Endodermal cell (in vitro differentiated cells): ENCODE measurements at places on chromosomes 16 and 17. TPM values are rescaled to one million over a fixed set of nuclear protein-coding genes. Genes with fewer than 3 reads are reported as not detected.
A peak's percentile ranks its signal among the peaks of the same experiment; 100 is the strongest.

GRCh38 chr16:49366669-49367068 is 6.9 kb upstream of the C16orf78 start:
- H3K36me3 ChIP-seq, result no peaks in the 10 kb centered on the region
- no peak overlapping the region for H3K4me3 ChIP-seq
- H3K27ac ChIP-seq, result no peak overlapping the region
- DNase-seq, result no peak
- peaks cover 2% of the 10 kb centered on the region for H3K4me1 ChIP-seq
- no peaks in the 10 kb centered on the region for H3K27me3 ChIP-seq

Gene BCL6B
- total RNA-seq, result 1.3 and 2.9 TPM in 2 replicates

Gene SLC47A2
- not detected in 2 replicates for total RNA-seq

GRCh38 chr17:45440161-45440778 is 7.6 kb upstream of the ARHGAP27 start:
- no peak overlapping the region for H3K27ac ChIP-seq
- H3K36me3 ChIP-seq, result no peaks in the 10 kb centered on the region
- peaks cover 10% of the 10 kb centered on the region for H3K4me1 ChIP-seq
- no peak overlapping the region for H3K4me3 ChIP-seq
- DNase-seq, result peak; percentile 83

Gene DNAAF1
- total RNA-seq, result 0.59 and 0.95 TPM in 2 replicates

DNA sequence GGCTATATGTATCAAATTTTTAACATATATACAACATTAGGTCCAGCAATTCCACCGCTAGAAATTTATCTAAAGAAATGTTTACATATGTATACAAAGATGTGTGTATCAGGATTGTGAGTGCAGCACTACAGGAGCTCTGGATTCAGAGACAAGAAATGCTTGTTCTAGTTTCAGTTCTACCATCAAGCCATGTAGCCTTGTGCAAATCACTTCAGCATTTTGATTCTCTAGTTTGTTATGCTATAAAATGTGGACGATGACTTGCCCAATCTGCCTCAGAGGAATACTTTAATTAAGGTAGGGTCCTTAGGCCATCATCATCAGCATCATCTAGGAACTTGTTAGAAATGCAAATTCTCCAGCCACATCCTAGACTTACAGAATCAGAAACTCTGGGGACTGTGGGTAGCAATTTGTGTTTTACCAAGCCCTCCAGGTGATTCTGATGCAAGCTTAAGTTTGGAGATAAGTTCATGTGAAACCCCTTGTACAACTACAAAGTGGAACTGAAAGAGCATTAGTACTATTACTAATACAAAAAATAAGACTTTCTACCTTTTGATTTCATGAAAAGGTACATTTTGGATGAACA is 131.2 kb upstream of the CORO6 start:
- H3K36me3 ChIP-seq, result no peaks in the 10 kb centered on the region
- no peaks in the 10 kb centered on the region for H3K27me3 ChIP-seq
- no peak for DNase-seq
- H3K4me3 ChIP-seq, result no peak overlapping the region
- H3K4me1 ChIP-seq, result no peaks in the 10 kb centered on the region

Gene ZNF423
- total RNA-seq, result 35.0 and 41.9 TPM in 2 replicates

DNA sequence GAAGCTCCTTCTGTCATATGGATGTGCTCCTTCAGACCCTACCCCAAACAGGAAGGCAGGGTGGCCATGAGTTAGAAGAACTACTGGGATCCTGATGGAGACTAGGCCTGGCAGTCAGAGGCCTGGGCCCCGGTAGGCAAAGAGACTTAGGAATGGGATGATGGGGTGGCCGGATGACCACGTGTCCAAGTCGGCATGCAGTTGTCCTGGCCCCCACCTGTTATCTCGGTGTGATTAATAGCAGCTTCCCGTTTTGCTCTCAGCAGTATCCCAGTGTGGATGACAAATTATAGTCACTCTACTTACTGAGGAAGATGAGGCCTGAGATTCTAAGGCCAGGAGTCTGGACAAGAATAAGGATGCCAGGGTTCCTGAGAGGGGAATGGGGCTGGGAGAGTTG is 1.5 kb downstream of the TNFSF12 start:
- no peaks in the 10 kb centered on the region for H3K27me3 ChIP-seq
- H3K27ac ChIP-seq, result no peak overlapping the region

DNA sequence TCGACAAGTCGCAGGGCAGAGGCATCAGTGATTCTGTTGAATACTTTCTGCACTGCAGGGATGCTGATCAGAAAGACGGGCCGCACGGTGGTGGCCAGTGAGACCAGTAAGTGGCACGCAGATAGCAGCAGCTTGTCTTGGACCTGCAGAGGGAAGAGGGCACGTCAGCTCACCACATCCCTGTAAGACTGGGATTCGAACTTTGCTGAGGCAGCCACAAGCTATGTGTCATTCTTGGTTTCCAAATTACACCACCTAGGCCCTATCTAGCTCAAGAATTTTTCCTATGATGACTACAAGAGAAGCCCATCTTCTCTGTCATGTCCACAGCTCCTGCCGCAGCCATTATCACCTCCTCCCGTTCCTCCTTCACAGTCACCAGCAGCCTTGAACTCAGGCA is 49.4 kb upstream of the GSG1L start:
- no peaks in the 10 kb centered on the region for H3K27me3 ChIP-seq
- H3K36me3 ChIP-seq, result peaks cover 78% of the 10 kb centered on the region
- H3K4me1 ChIP-seq, result no peaks in the 10 kb centered on the region
- H3K27ac ChIP-seq, result no peak overlapping the region
- H3K4me3 ChIP-seq, result no peak overlapping the region

- DNase-seq, result no peak
- no peaks in the 10 kb centered on the region for H3K36me3 ChIP-seq
- peaks cover 13% of the 10 kb centered on the region for H3K27me3 ChIP-seq
- H3K4me3 ChIP-seq, result no peak overlapping the region
- no peaks in the 10 kb centered on the region for H3K4me1 ChIP-seq
Measured at GRCh38 chr16:15398618-15399316, 3.2 kb downstream of the MPV17L start.

GRCh38 chr17:39943702-39944392 is 16.3 kb downstream of the LRRC3C start:
- H3K36me3 ChIP-seq, result no peaks in the 10 kb centered on the region
- H3K27me3 ChIP-seq, result no peaks in the 10 kb centered on the region
- no peak for DNase-seq

Gene ACSF3
- 33.1 and 34.8 TPM in 2 replicates for total RNA-seq

- H3K4me1 ChIP-seq, result peaks cover 6% of the 10 kb centered on the region
- H3K36me3 ChIP-seq, result no peaks in the 10 kb centered on the region
- H3K27me3 ChIP-seq, result no peaks in the 10 kb centered on the region
- no peak overlapping the region for H3K27ac ChIP-seq
Measured at GRCh38 chr17:53134548-53134947, 688.2 kb upstream of the KIF2B start.

Gene CCL14
- total RNA-seq, result not detected in 2 replicates

DNA sequence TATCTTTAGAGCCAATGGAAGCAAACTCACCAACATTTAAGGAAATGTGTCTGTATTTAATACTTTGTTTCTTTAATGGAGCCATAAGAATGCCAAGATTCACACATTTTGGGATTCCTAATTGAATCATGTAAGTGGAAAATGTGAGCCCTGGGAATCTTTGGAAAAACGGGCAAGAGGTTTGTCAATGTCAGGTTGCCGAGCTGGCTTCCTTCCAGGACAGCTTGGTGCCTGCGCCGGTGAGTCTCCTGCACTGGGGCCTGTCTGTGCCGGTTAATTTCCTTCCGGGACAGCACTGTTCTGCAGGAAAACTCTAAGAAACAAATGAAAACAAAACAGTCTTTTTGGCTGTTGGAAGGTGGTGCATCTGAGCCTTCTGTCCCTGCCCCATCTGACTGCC is 210.6 kb downstream of the HAPSTR1 start:
- H3K27ac ChIP-seq, result no peak overlapping the region
- H3K36me3 ChIP-seq, result no peaks in the 10 kb centered on the region
- no peaks in the 10 kb centered on the region for H3K27me3 ChIP-seq
- no peak for DNase-seq
- no peaks in the 10 kb centered on the region for H3K4me1 ChIP-seq

DNA sequence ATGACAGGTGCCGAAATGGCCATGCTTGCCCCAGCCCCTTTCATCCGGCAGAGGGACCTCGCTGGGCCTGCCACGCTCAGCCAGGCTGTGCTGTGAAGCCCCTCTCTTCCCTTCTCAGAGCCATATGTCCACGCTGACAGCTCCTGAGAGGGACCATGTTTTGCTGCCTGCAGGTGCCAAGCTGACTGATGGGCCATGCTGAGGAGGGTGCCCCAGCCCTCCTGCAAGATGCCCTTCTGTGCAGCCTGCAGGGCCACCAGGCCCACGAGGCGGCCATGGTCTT is 33.1 kb upstream of the CDH15 start:
- no peak for DNase-seq
- no peaks in the 10 kb centered on the region for H3K27me3 ChIP-seq
- peaks cover 17% of the 10 kb centered on the region for H3K36me3 ChIP-seq
- no peak overlapping the region for H3K27ac ChIP-seq
- H3K4me3 ChIP-seq, result no peak overlapping the region

GRCh38 chr16:68737046-68737729 is at the start of gene CDH1:
CDH1 (plus strand) TSS chr16:68737292; CDS start chr16:68737416, 124 bp downstream.
- no peak within 1 kb of the TSS for H3K27ac ChIP-seq
- H3K27me3 ChIP-seq, result peaks cover 32% of the 10 kb centered on the region
- no peaks in the 10 kb centered on the region for H3K36me3 ChIP-seq
- H3K4me3 ChIP-seq, result peak within 1 kb of the TSS; percentile 75

GRCh38 chr16:75377729-75378386 is 55.4 kb downstream of the CFDP1 start:
- H3K4me3 ChIP-seq, result no peak overlapping the region
- H3K36me3 ChIP-seq, result peaks cover 41% of the 10 kb centered on the region
- H3K27me3 ChIP-seq, result no peaks in the 10 kb centered on the region
- DNase-seq, result peak; percentile 49
- no peaks in the 10 kb centered on the region for H3K4me1 ChIP-seq
- H3K27ac ChIP-seq, result peak overlapping the region; percentile 89

DNA sequence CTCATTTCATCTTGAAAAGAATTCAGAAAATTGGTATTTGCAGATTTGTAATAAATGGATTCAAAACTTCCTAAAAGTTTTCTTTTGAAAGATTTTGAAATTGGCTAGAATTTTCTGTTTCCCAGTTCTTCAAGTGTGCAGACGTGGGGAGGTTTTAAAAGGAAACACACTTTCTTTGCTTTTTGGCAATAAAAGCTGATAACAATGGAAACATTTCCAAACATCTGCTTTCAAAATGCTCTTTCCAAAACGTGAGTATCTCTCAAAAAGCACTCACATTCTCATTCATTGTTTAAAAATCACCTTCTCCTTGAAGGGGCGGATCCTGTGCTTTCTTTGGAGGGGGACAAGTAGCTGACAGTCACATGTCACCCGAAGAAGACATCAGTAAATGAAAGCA is 8.6 kb upstream of the GSG1L start:
- no peaks in the 10 kb centered on the region for H3K36me3 ChIP-seq
- no peak overlapping the region for H3K4me3 ChIP-seq
- H3K27ac ChIP-seq, result no peak overlapping the region
- peaks cover 1% of the 10 kb centered on the region for H3K27me3 ChIP-seq

Gene C17orf50
- 0.23 TPM in 1 of 2 replicates, not detected in the other for total RNA-seq

Gene SGCA
- 2.6 to 3.5 TPM (median 2.9 TPM) in 3 replicates for total RNA-seq

Gene ADAD2
- 0.77 TPM in 1 of 2 replicates, not detected in the other for total RNA-seq

- peak; percentile 95 for DNase-seq
- no peak overlapping the region for H3K27ac ChIP-seq
- H3K4me3 ChIP-seq, result no peak overlapping the region
- H3K4me1 ChIP-seq, result no peaks in the 10 kb centered on the region
- no peaks in the 10 kb centered on the region for H3K27me3 ChIP-seq
Measured at GRCh38 chr17:81142301-81143199, 22.8 kb upstream of the PVALEF start.

DNA sequence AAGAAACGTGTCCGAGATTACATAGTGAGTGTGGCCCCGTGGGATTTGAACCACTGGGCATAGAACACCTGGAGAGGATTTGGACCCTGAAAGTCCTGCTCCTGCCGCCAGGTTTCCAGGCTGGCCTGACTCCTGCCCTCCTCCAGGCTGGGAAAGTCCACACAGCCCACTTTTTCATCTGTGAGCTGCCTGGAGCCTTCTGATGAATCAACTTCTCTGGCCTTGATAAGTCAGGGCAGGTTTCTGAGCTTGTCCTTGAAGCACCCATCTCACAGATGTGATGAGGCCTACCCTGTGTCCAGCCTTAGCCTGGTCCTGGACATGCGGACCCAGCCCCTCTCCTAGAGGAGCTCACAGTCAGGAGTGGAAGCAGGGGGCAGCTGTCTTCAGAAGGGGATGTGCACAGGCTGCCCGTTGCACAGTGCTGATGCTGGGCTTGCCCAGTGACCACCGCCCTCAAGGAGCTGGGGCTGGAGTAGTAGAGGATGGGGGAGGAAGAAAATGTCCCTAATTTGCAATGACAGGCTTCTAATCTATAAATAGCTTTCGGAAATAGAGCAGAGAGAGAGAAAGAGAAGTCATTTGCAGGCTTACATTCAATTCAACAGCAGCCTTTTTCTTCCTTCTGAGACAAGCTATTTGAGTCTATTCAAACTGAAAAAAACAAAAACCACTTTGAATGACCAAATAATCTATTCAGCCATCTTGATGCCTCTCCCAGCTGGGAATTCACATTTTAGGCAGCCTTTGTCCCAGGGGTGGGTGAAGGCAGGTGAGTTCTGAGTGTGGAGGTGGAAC is 73.5 kb upstream of the DNAJA2 start:
- no peaks in the 10 kb centered on the region for H3K27me3 ChIP-seq
- H3K4me3 ChIP-seq, result no peak overlapping the region
- no peak overlapping the region for H3K27ac ChIP-seq

- no peak overlapping the region for H3K27ac ChIP-seq
- DNase-seq, result peak; percentile 79
- peak overlapping the region; percentile 90 for H3K4me3 ChIP-seq
- H3K4me1 ChIP-seq, result peaks cover 37% of the 10 kb centered on the region
- peaks cover 8% of the 10 kb centered on the region for H3K36me3 ChIP-seq
Measured at GRCh38 chr16:57801809-57802340, 416 bp downstream of the KIFC3 start.

Gene CCL23
- not detected in 2 replicates for total RNA-seq

Gene OR1A1
- not detected in 3 replicates for total RNA-seq

Gene GALR2
- 0.23 TPM in 1 of 2 replicates, not detected in the other for total RNA-seq

DNA sequence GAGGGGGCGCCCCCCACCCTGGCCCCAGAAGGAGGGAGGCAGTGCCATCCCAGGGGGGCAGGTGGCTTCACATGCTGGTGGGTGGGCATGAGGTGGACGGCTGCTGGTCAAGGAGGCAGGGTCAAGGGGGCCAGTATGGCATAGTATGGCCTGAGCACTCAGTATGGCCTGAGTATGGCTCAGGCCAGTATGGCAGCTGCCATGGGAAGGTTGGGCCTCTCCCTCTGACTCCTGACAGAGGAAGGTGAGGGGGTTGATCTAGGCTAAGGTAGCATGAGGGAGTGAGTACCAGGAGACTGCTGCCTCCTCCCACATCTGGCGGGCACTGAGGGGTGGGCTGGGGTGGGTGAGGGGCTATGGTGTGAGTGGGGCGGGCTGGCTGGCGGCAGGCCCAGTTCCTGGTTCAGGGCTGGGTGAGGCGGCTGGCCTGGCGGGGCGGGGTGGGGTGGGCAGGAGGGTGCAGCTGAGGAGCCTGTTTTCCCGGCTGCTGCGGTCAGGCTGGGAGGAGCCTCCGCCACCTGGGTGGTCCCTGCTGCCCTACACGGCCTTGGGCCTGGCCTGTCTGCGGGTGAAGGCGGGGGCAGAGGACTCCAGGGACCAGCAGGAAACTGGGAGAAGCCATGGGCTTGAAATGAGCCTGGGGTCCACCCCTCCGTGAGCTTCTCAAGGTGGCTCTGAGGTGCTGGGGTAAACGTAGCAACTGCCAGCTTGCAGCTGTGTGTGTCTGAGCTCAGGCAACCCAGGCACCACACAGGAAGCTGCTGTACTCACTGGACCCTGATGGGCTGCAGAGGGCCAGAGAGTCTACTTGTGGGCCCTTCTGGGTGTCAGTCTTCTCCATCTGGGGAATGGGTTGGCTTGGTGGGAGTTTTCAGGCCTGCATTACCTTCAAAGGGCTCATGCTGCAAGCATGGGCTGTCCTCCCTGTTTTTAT is 57.0 kb downstream of the RAI1 start:
- H3K27me3 ChIP-seq, result no peaks in the 10 kb centered on the region
- peaks cover 25% of the 10 kb centered on the region for H3K4me1 ChIP-seq
- DNase-seq, result peak; percentile 79
- H3K27ac ChIP-seq, result no peak overlapping the region
